AG10803 (cell line): ENCODE measurements at places on chromosomes 1 and 21.
A peak's percentile ranks its signal among the peaks of the same experiment; 100 is the strongest.

GRCh38 chr1:119611701-119612113, 36.4 kb downstream of the ZNF697 start:
- DNase-seq = peak; percentile 28

DNA sequence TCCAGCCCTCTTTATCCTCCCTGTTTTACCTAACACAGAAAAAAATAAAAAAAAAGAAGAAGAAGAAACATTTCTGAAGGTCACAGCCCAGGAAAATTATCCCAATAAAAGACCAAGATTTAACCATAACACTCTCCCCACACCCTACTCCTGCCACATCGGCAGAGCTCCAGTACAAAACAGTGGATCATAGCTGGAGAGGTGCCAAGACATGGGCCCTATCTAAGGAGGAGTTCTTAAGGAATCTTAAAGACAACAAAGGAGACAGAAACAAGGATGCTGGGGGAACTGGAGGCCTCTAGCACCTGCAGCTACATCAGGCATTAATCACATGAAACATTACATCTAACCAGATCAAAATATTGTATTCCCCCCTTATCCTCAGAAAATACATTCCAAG, 432.8 kb downstream of the MATN1 start:
- no peak for DNase-seq

DNA sequence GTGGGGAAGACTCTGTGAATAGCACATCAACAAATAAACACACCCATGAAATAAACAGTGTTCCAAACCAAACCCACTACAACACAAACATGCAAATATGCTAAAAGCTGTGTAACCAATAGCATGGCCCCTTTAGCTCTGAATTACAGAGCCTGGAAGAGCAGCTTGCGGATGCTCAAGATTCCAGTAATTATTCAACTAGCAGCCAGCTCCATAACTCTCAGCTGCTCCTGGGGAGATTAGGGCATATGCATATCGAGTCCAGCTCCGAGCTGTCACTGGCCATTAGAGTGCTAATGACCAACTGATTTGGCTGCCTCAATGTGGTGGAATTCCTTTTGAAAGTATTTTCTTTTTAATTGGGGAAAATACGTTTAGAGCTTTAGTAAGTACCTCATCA, 207.1 kb downstream of the HHAT start:
- no peak for DNase-seq

- DNase-seq = peak; percentile 33
Observed at GRCh38 chr21:33801424-33802405, 113.9 kb downstream of the ATP5PO start.

DNA sequence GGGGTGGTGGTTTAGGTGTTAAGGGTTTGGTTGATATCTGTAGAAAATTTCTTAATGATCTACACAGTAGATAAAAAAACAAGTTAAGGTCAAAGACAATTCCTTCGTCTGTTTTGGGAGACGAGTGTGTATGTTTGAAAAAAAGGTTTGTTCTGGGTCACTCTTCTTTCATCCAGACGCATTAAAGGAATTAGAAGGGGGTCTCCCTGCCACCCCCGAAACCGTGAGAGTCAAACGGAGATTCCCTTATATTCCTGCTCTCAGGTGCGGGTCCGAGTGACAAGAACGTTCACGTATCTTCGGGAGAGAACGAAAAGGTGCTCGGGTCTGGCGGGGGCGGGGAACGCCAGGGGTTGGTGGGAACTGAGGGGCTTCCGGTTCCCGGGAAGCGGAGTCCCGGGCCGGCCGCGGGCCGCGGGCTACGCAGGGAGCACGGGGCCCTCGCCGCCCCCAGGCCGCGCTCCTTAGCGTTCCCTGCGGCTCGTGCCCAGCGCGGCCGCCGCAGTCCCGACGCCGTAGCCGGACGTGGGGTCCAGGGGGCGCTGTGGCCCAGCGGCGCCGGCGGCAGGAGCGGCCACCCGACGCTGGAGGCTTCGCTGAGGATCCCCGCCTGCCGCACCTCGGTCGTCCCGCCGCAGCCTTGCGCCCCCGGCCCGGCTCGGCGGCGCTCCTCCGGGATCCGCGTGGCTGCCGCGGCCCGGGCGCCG, at the start of gene ZFYVE9:
TSS of gene ZFYVE9 (plus strand) at position 577 of the 707 bp plus-strand sequence. CDS start 91,118 bp downstream, outside the sequence.
- peak; percentile 76 for DNase-seq

DNA sequence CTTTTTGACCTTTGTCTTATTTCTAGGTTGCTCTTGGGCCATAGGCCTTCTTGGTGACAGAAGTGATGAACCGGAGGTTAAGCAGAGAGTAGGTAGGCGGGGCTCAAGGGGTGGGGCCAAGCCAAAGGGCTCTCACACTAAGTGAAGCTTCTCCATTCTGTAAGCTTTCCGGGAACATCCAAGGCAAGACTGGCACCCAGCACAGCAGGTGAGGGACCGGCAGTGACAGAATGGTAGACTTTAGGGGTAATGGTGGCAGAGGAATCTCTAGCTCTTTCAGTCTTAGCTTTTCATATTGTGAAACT, at the start of gene TNFAIP8L2:
TSS of gene TNFAIP8L2 (plus strand) at position 135 of the 305 bp plus-strand sequence. CDS start 2,049 bp downstream, outside the sequence.
- no peak for DNase-seq

DNA sequence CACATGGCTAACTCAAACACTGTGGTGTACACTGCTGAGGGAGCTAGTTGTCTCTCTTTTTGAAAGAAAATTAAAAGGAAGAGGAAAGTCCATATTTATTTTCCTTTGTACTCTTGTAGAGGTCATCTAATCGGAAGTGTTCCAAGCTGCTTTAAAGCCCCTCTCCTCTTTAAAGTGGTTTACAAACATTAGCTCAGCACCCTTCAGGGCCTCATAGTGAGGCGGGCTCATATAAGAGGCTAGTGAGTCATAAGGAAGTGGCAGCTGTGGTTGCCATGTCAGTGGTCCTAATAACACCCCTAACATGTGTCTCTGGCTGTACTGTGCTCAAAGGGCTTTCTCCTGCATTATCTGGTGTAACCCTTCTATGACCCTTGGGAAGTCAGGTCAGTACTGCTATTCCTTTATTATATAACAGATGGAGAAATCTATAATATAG, 104.4 kb upstream of the SERBP1 start:
- peak; percentile 21 for DNase-seq

DNA sequence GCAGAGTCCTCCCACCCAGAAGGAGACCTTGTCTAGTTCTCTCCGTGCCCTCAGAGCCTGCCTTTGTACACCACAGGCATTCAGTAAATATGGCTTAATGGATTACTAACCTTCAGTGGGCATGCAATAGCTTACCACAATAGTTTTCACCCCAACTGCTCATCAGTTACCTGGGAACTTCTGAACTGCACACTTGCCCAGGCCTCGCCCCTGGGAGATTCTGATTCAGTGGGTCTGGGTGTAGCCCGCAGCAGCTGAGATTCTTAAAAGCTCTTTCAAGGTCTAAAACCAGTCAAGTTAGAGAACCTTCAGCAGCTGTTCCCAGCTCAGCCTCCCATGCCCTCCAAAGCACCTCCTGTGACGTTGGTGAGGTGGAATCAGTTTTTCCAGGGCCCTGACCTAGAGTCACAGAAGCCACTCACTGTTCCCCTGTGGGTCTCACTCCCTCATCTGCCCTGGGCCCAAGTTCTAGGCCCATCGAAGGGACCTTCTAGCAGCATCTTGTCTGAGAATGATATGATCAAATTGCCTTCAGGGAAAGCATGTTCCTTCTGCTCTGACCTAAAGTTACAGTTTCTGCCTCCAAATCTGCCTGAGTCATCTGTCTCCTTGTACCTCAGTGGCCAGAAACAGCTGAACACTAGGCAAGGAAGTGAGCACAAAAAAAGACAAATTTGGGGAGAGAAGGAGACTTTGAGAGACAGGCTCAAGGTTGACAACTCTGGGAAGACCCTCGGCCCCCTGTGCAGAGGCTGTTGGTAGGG, 10.8 kb downstream of the ASAP3 start:
- DNase-seq = peak; percentile 38

GRCh38 chr1:232262991-232263390, 366.9 kb downstream of the SIPA1L2 start:
- no peak for DNase-seq

DNA sequence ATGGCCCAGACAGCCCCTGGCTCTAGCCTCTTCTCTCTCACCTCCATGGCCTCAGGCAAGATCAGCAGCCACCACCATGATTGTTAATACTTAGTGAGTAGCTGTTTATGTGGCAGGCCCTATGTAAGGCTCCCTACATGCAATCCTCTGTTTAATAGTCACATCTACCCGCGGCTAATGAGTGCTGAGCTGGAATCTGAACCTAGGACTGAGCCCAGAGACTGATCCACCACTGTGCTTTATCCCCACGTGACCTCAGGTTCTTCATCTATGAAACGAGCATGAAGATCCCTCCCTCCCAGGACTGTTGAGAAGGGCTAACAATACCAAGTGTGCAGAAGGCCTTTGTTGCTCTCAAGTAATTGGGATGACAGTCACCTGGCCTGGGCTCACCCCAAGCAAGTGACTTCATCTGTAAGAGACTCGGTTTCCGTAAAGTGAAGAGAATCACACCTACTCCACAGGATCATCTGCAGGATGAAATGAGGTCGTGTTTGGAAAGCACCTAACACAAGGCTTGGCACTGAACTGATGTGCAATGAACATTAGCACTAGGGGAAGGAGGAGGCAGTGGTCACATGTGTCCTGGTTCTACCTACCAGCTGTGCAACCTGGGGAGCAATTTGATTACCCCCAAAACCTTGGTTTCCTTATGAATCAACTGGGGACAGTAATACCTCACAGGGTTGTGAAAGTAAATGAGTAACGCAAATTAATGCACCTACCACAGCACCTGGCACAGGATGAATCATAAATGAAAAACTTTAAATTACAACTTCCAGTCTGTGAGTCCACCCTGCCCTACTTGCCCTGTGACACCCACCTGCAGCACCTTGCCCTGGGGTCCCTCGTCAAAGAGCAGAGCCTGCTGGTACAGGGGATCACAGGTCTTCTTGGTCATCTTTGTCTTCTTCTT, 37.2 kb downstream of the RIMS3 start:
- DNase-seq = no peak

DNA sequence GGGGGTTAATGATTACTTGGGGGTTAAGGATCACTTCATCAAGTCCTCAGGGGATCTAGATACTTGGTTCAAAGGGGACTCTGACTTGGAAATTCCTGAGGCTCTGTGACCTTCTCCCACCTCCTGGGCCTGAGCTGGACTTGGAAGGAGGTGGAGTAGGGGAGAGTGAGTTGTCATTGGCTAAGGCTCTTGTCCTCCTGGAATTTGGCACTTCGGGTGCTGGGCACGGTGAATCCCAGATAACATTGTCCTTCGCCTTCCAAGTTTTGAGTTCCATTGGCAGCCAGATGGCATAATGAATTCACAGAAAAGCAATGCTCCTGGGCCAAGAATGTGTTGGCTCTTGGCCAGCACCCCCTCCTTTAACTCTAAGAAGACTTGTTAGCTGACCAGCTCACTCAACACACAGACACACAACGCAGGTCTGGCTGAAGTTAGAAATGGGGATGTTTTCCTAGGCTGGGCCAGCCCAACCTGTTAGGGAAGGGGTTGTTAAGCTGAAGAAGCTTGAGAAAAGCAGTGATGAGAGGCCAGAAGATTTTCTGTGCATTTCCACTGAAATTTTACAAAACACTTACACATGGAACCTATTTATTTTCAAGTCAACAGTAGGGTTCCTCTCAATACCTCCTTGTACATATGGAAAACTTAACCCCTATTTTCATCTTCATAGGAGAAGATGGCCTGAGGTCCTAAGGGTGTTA, 29.7 kb downstream of the SLC26A9 start:
- peak; percentile 72 for DNase-seq

GRCh38 chr1:115697619-115698018, 55.8 kb downstream of the VANGL1 start:
- no peak for DNase-seq

GRCh38 chr1:110056776-110057175, 13.7 kb downstream of the ALX3 start:
- DNase-seq = peak; percentile 85

DNA sequence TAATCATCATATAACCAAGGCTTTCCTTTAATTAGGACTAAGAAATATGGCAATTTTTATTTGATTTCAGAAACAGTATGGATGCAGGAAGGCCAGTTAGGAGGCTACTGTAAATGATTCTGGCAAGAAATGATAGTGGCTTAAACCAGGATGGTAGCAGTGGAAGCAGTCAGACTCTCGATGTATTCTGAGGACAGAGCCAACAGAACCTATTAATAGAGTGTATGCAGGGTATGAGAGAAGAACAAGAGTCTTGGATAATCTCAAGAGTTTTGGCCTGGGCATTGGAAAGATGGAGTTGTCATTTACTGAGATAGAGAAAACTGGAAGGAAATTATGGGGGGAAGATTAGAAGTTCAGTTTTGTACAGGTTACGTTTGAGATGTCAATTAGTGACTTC, 73.3 kb upstream of the GNG4 start:
- no peak for DNase-seq

GRCh38 chr1:12287869-12288268, 58.0 kb downstream of the VPS13D start:
- DNase-seq = no peak

DNA sequence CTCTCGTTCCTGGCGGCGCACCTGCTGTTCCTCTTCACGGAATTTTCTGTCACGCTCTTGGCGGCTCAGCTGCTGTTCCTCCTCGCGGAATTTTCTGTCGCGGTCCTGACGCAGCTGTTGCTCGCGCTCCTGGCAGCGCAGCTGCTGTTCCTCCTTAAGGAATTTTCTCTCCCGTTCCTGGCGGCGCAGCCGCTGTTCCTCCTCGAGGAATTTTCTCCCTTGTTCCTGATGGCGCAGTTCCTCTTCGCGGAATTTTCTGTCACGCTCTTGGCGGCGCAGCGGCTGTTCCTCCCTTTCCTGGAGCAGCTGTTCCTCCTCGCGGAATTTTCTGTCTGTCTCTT, 6.4 kb downstream of the TCHH start:
- DNase-seq = peak; percentile 1

DNA sequence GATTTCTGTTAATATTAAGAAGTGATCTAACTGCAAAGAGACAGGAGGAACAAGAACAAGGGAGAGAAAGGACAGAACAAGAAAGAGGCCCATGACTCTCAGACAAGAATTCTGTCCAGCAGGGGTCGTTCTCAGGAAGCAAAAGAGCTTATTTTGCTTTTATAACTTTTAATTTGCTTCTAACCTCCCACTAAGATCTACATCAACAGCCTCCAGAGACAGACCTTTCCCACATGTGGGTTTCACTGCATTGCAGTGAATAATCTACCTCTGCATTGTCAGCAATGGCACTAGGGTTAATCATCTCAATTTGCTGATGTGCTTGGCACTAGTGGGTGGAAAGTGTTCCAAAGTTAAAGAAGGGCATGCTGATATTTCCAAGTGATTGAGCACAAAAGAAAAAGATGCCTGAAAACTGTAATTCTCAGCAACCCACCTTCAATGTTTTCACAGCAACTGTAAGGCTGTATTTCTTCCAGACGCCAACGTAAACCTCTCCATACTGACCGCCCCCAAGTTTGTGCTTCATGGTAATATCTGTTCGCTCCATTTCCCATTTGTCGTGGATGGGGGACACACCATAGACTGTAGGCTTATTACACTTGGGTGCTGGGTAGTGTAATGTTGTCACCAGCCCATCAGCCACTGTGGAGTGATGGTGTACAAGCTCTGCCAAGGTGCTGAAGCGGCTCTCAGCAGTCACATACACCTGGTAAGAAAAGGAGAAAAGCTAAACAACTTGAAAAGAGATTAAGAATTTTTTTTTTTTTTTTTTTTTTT, 39.5 kb downstream of the TOR3A start:
- DNase-seq = peak; percentile 71

- DNase-seq = no peak
Observed at GRCh38 chr1:24864370-24864777, 65.7 kb downstream of the RUNX3 start.

- peak; percentile 21 for DNase-seq
Observed at GRCh38 chr1:118982266-118982665, 5.9 kb downstream of the TBX15 start.

GRCh38 chr1:43764581-43764980, 57.2 kb downstream of the ST3GAL3 start:
- DNase-seq = no peak
